ENCODE measurements at places on chromosomes 16 and 17.

GRCh38 chr16:82655072-82655714 is 28.4 kb downstream of the CDH13 start:
- no peak for DNase-seq

DNA sequence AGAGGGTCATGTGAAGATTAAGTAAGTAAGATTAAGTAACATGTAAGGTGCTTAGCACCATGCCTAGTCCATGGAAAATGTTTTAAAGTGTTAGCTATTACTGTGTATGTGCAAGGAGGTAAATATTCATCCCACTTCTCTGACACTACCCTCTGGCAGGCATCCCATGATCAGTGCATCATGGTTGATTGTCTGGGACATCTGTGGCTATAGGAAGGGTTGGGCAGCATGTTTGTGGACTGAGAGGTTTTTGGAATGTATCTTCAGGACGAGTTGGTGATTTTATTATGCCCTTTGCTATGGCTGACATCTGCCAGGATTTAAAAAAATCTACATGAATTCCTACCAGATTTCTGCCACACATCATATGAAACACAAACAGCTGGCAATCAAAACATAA is 6.5 kb upstream of the TAOK1 start:
- DNase-seq = no peak

DNA sequence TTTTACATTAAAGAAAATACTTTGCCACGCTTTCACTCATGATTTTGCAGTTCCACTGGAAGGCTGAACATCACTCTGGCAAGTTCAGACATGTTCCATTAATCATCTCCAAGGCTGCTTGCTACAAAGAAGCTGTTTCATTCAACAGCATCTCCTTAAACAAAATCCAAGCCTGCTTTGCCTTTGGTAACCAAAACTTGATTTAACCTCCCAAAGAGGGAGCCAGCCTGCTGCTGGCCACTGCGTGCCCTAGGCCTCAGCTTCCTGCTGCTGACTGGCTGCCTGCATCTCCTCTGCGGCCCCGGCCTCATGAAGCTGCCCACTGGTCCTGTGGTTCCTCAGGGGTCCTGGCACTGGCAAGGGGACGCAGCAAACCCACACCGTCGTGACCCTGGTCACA is 31.8 kb downstream of the ANKRD11 start:
- DNase-seq = no peak

DNA sequence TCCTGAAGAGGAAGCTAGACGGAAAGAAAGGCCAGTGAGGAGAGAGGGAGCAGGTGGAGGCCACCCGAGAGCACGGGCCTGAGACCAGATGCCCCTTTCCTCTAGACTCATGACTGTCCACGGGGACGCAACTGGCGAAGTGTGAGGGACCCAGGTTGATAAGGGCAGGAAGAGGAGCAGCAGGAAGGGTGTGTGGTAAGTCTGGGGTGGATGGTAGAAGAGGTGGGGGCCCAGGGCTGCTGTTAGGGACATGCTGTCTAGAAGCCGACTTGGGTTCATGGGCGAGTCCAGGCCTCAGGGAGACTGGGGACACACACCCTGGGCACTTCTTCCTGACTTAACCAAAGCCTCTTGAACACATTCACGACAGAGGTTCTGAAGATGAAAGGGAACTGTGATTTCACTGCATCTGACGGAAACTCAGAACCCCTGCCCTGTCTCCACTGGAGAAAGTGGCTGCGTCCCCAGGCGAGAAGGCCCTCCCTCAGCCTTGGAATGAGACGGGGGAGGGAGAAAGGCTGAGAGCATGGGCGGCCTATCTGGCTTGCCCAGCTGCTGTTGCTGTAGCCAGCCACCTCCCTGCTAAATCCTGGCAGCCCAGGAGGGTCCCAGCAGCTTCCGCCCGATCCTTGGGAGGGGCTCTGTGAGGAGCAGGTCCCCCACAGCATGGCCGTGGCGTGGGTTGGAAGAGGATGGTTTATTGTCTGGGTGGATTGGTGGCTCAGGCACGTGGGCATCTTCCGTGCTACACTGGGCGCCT is 6.0 kb downstream of the HIC1 start:
- no peak for DNase-seq

- DNase-seq = no peak
Measured at GRCh38 chr17:74759941-74760340, 11.5 kb downstream of the NHERF1 start.

- no peak for DNase-seq
Measured at GRCh38 chr16:11004351-11004750, 60.0 kb downstream of the CLEC16A start.

- no peak for DNase-seq
Measured at GRCh38 chr16:85680352-85680944, 8.3 kb downstream of the GINS2 start.

GRCh38 chr17:82901856-82902255 is 62.0 kb upstream of the ZNF750 start:
- no peak for DNase-seq

DNA sequence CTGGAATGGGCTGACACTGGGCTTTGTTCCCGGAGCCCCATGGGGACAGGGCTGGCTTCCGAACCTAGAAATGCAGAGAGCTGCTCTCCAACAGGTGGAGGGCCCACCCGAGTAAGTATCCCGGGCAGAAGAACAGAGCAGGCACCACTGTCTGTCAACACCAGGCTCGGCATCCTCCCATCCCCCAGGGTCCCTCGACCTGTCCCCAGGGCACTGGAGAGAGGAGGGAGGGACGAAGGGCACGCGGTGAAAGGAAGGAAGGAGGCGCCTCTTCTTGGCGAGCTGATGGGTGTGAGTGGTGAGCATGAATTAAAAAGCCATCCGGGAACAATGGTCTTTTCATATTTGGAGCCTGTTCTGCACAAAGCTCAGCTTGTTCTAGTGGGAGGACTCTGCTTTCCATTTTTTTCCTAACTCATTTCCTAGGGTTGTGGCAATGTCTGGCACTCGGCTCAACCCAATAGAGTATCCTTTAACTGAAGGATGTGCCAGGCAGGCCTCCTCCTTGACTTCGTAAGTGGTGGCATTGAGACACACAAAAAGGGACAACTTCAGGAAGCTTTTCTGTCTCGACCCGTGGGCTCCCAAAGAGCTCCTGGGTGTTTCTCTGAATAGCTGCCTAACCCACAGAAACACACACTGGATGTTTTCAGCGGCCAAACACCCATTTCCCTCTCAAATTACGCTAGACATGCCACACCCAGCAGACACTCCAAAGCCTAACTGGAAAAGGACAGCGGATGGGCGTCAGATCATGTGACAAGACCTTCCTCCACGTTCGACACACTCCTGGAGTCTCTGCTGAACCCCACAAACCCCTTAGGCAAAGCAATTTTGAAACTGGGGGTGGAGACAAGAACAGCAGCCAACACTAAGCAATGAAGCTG is 47.7 kb downstream of the ZFHX3 start:
- DNase-seq = peak; percentile 27

DNA sequence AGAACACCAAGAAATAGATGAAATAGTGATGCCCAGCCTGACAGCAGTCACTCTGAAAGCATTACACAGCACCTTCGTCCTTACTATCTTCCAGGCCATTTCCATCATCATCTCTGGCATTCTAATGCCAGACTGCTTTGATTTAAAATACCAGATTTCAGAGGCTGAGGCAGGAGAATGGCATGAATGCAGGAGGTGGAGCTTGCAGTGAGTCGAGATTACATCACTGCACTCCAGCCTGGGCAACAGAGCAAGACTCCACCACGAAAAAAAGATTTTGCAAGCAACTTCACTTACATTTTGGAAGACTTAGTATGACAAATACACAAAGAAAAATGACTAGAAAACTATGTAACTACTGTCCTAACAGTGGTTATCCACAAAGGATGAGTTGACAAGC is 244.0 kb downstream of the CPPED1 start:
- DNase-seq = no peak

GRCh38 chr17:79671085-79671694 is 59.6 kb upstream of the ENPP7 start:
- DNase-seq = no peak

DNA sequence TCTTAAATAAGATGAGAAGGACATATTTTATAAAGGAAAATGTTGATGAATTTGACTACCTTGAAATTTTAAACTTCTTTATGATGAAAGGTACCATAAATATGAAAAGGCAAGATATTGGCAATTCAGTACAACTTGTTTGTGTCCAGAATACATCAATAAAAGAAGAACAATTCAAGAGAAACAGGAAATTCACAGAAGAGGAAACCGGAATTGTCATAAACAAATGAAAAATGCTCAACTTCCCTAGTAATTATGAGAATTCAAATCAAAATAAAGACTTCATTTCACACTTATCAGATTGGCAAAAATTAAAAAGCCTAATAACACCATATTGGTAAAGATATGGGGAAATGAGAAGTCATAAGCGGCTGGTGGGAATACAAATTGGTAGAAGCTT is 54.3 kb downstream of the WSB1 start:
- no peak for DNase-seq

DNA sequence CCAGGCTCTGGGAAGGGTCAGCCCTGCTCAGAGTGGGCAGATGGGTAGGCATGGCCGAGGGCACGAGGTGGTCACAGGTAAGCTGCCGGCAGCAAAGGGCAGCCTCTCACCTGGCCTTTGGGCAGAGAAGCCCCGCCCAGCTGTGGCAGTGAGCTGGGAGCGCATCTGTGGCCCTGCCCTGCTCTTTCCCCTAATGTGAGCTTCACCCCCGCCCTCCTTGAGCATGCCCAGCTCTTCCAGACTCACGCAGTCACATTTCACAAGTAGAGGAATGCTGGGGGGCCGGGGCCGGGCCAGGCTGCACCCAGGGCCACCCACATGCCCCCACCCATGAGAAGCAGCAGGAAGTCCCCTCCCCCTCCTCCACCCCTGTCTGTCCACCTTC is 40.7 kb upstream of the SLC38A10 start:
- DNase-seq = no peak

GRCh38 chr16:78832100-78832499 is 732.6 kb downstream of the WWOX start:
- DNase-seq = no peak

GRCh38 chr17:79933863-79934652 is 94.8 kb upstream of the CBX4 start:
- peak; percentile 50 for DNase-seq

GRCh38 chr17:61723183-61723582 is 132.2 kb upstream of the NACA2 start:
- DNase-seq = no peak

DNA sequence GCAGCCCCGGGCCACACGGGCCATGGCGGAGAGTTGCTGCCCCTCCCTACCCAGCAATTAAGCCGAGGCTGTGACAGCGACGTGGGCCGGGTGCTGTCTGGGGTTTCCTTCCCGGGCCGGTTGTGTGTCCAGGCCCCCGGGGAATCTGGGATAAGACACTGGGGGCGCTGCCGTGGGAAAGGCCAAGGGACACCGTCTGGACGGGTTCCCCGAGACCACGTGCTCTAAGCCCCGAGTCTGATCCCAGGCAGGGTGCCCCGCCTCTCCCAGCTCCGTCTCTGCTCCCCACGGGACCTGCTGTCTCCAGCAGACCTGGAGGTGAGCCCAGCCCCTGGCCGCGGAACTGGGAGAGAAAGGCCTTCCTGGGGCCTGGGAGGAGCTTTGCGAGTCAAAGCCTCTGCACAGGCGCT is 92.2 kb downstream of the IRX3 start:
- peak; percentile 65 for DNase-seq

DNA sequence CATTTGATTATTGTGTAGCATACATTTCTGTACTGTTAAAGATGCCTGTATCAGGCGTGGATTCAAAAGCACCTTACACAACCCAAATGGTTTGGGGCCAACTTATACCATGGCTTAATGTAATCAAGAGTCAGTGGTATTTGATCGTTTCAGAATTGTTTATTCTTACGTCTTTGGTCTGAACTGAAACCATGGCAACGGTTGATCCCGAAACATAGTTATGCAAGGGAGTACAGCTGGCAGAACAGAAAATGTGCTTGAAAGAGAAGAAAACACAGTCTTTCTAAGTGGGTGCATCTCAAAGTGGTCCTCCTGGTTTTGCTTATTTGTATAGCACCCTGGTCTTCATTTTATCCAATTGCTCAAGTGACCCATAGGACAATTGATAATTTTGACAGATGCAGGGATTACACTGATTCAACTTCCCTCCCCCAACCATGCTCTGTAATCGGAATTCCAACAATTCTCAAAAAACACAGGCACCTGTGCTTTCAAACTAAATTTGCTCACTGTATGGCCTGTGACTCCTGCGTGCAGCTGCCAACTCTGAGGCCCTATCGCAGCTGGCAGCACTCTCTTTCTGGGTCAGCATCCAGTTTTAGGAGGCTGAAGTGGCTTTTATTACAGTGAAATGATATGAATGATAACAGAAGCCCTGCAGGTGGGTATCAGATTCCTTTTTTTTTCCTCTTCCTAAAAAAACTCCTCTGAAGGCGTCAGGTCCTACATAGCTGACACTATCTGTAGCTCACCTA is 77.0 kb upstream of the AXIN2 start:
- DNase-seq = no peak

DNA sequence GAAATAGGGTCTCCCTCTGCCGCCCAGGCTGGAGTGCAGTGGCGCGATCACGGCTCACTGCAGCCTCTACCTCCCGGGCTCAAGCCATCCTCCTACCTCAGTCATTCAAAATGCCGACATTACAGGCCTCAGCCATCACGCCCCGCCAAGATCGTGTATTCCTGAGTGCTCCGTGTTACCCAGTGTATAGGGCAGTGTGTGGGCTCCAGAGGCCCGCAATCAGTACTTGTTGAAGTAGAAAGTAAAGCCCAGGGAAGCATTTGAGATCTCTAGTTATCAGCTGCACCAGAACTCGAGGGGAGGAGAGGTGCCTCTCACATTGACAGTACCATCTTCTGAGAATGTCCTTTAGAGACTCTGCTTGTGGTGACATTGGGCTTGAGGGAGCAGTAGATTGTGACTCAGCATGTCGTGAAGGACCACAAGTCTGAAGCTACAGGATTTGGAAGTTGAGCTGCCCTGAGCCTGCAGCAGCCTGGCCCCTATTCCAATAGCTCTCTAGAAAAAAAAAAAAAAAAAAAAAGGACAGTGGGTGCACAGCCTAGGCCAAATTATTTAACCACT is 1.1 kb upstream of the PRPSAP1 start:
- DNase-seq = no peak

DNA sequence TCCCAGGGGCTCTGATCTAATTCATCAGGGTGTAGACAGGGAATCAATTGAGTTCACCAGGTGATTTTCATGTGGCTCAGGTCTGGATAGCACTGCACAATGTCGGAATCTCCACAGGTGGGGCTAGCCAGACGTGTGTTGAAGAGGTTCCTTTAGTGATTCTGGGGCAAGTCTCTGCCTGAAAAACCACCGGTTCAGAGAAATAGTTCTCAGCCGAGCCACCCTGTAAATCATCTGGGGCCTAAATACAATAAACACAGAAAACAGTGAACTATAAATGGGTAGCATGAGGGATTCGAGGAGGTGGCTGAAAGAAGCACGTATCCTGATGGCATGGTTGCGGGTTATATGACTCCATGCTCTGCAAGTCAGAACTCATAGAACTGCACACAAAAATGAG is 21.3 kb downstream of the ASPA start:
- DNase-seq = no peak

GRCh38 chr16:84039696-84040095 is 2.9 kb downstream of the SLC38A8 start:
- DNase-seq = no peak

All from anterior cingulate cortex (tissue), 58 donors.